T-helper 22 cell (primary cell): ENCODE measurements at places on chromosomes 11 and 22.

DNA sequence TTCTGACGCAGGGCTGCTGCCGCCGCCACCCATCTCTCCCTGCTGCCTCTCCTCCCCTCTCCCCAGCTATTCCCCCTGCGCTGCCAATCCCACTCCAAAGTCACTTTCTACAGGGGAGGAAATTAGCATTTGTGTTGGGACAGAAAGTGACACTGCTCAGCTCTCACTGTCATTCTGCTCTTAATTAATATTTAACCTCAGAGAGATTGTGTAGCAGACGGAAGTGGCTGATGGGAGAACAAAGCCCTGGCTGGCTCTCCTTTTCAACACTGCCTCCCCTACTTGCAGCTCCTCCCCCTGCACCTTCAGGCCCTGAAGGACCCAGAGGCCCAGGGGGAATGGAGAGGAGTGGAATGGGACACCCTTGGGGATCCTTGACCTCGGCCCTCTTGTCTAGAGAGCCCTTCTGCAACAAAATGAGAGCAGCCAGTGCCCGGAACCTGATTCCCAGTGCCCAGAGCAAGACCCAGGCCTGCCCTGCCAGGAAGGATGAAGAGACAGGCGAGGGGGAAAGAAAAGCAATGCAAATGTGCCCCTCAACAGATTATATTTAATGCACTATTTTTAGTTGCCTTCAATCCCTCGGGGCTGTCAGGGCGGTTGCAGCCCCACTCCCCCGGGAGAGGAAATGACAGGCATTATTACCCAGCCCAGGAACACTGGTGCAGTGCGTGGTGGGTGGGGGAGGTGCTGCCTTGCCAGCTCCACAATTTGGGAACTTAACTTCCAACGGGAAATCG, 14.6 kb upstream of the NRGN start:
- no peak for DNase-seq

- DNase-seq, result no peak
These were observed 1263.6 kb upstream of the RAG2 start for GRCh38 chr11:37861671-37862070.

- DNase-seq, result no peak
These were observed 12.0 kb upstream of the GAB2 start for GRCh38 chr11:78429660-78430059.

DNA sequence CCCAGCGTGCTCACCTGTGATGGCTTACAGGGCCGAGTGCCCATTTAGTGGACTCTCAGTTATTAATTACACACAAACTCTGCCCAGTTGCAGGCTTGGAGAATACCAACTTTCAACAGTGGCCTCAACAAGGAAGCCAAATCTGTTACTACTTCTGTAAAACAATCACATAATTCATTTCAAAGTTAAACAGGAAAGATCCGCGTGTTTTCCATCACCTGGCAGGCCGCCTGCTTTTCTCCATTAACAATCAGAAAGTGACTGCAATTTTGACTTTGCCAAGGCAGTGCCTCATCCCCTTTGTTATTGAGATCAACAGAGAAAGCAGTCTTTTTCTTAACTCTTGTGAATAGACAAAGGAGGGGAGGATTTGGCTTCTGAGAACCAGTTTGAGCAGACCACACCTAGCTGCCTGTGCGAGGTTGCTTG, 77.7 kb downstream of the BARX2 start:
- no peak for DNase-seq

DNA sequence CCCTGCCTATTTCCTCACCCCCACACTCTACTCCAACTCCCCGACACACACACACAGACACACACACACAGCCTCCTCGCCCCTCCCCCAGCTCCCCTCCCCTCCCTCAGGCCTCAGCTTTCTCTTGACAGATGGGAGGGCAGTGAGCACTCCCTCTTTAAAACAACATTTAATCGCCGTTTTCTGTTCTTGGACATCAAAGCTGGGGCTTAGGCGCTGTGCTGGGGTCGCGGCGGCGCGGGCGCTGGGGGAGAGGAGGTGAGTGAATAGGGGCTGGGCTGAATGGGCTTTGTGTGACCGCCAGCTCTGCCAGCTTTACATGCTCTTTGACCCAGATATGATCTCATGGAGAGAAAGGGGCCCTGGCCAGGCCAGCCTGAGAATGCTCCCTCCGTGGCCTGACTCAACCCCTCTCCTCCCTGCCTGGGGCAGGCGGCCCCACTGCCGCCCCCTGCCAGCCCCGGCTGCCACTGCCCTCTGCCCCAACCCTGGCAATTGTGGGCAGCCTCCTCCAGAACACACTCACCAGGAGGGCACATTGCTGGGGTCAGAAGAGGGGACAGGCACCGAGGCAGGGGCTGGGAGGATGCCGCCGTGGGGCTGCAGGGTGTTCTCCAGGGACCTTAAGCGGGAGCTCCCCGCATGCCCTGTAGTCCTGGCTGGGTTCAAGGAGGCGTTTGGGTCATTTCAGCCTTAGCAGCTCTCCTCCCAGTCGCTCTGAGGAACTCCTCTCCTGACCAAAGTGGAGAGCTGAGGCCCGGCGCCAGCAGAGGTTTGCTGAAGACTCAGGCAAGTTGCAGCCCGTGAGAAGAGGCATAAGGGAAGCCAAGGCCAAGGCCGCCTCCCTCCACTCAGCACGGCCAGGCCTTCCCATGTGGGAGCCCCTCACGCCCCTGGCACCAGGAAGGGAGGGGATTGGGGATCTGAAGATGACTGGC, 38.3 kb upstream of the NNMT start:
- DNase-seq, result no peak

DNA sequence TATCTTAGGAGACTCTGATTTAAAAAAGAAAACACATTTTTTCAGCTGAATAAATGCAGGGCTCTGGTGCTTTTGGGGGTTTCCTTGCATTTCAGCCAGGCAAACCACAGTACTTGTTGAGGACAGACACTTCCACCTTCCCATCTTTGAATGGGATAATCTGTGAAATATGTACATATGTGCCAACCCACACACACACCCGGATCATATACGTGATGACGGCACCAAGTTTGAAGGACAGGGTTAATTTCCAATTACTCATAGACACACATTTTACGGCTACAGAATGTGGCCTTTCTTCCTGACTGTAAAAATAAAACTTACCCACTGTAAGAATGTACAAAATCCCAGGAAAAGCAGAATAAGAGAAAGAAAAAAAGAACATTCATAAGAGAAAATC, 104.4 kb downstream of the MPPED2 start:
- DNase-seq, result no peak

GRCh38 chr11:64124147-64124546, 41.8 kb downstream of the MACROD1 start:
- DNase-seq, result no peak

DNA sequence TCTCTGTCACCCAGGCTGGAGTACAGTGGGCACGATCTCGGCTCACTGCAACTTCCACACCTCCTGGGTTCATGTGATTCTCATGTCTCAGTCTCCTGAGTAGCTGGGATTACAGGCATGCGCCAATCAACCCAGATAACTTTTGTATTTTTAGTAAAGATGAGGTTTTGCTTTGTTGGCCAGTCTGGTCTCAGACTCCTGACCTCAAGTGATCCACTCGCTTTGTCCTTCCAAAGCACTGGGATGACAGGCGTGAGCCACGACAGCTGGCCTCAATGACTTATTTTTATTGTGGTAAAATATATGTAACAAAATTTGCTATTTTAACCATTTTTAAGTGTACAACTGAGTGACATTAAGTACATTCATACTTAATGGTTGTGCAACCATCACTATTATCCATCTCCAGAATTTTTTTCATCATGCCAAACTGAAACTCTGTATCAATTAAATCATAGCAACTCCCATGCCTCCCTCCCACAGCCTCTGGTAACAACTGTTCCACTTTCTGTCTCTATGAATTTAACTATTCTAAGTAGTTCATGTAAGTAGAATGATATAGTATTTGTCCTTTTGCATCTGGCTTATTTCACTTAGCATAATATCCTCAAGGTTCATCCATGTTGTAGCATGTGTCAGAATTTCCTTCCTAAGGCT, 50.7 kb upstream of the CWF19L2 start:
- no peak for DNase-seq

GRCh38 chr11:62401356-62401755, 17.5 kb upstream of the SCGB1A1 start:
- DNase-seq, result no peak
